ENCODE measurements at places on chromosomes 3 and 15.
A peak's percentile ranks its signal among the peaks of the same experiment; 100 is the strongest.

GRCh38 chr3:161355508-161355907 lies 15.8 kb downstream of the SPTSSB start:
- DNase-seq, result no peak

DNA sequence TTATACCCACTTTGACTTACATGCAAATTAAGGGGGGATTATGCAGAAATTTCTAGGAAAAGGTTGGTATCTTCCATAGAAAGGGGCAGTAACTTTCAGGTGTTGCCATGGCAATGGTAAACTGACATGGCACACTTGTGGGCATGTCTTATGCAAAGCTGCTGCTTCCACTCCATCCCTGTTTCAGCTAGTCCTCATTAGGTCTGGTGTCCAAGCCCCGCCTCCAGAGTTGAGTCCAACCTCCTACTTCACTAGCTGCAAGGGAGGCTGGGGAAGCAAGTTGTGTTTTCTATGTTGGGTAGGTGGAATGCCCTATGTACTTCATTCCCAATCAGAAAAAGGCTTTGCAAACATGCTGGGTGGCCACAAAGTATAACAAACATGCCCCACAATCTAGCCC lies 14.7 kb upstream of the KLHL40 start:
- no peak for DNase-seq

GRCh38 chr15:57500979-57501576 lies 90.6 kb upstream of the MYZAP start:
- DNase-seq, result no peak

DNA sequence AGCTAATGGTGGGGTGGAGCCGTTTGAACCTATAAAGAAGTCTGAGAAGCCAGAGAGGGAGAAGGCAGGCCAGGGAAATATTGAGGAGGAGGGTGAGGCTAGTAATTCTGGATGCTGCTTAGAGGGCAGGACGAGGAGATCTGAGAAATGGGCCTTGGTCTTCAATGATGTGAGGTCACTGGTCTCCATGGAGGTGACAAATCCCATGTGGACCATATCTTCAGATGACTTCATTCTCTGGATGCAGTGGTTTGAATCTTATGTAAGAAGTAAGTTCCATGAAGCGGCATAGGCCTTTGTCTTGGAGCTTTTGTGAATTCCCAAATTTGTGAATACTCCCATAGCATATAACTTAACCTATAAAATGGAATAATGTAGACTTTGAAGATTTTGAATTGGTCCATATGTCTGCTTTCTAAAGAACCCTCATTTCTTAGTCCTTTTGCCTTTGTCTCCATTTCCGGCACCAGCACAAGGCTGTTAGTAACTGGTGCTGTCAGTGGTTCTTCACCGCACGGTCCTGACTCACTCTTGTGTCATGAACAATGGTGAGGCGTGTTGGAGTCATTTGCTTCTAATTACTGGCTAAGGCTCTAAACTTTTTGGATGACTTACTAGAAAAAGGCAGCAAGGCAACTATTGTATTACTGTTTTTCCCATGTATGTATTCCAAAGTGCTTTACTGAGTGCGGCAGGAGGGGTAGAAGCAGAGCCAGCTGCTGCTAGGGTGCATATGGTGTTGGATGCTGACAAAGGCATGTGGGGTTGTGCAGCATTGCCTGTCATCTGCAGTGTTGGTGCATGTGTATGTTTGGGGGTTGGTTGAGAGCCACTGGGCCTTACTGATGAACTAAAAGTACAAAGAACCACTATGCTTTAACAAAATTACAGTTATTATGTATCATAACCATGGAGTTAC lies 279.3 kb upstream of the C2CD4B start:
- no peak for DNase-seq

DNA sequence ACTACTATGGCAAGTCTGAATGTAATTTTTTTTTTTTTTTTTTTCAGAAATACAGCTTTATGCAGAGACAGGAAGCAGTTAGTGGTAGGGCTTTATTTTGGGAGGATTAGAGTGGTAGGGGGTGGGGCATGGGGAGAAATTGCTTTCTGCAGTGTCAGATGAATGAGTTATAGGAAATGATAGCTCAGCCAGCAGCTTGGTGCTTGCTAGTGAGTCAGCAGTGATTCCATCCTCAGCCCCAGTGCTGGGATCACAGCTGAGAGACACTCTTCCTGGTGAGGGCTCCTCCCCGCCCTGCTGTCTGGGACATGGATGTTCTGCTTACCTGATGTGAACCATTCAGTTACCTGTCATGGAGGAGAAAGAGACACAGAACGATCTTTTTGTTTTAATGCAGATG lies 39.6 kb downstream of the SEMA6D start:
- DNase-seq, result no peak

DNA sequence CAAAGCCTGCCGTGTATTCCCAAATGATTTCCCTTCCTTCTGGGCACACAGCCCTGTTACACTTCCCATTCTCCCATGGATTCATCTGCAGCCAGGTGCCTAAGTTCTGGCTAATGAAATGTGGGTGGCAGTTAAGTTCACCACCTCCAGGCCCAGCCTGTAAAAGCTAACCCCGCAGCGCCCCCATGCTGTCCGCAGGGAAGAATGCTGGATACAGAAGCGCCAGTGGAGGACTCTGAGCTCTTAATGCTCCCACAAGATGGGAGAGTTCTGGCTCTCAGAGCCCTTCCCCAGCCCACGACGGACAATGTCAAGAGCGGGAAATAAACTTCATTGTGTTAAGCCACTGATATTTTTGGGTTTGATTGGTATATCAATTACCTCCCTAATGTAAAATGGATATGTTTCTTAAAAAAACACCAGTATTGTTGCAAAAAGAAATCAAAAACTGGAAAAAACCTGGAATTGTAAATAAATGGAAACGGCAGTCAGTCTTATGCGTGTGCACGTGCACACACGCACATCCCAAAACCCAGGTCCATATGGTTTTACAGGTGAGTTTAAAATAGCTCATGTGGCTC lies 37.7 kb upstream of the FGD5 start:
- no peak for DNase-seq

DNA sequence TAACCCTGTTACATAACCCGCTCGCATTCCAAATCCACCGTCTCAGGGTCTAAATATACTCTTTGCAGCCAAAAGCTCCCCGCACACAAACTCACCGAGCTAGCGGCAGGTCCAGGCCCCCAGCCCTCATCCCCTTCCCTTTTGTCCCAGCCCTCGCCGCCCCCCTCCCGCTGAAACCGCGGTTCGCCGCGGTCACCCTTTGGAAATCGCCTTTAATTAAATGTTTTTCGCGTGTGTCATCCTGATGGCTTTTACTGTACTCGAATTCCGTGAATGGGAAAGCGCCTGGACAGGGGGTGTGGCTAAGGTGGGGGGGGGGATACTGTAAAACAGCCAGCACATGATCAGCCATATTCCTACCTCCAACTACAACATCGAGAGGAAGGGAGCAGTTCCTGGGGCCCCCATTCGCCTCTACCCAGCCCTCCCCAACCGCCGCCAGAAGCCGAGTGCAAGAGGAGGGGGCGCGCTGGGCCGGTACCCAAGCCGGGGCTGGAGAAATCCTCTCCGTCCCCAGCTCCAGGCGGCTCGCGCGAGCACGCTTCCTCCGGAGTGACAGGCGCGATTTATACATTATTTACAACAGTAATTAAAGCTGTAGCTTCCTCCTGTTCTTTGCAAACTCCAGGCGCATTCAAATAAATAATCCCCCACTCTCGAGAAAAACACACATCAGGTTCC lies 1.7 kb downstream of the RORA start:
- DNase-seq, result no peak

GRCh38 chr3:58581328-58582091 lies 4.3 kb upstream of the FAM107A start:
- DNase-seq, result no peak

DNA sequence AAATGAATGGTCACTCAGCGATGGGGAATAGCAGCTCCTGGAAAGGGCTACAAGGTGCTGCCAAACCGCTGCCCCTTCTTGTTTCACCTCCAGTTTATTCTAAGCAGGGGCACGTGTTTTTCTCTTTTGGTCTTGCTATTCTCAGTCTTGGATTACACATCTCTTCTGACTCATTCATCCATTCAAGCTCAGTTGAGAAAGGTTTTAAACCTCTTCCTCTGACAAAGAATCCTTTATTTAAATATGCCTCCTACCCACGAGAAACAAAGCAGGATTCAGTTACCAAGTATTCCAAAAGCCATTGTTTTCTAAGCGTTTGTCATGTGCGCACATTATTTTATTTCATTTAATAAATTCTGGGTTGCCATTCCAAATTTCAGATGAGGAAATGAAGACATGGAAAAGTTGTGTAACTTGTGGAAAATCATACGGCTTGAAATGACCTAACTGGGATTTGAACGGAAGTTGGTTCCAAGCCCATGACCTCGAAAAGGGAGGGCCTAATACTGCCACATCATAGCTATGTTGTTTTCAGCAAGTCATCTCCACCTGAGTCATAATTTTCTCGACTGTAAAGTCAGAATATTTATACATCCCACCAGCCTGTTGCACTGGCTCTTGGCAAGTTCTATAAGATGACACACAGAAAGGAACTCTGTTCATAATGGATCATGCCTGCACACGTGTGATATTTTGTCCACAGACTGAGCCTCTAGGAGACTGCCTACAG lies 292.0 kb upstream of the SLCO3A1 start:
- DNase-seq, result no peak

DNA sequence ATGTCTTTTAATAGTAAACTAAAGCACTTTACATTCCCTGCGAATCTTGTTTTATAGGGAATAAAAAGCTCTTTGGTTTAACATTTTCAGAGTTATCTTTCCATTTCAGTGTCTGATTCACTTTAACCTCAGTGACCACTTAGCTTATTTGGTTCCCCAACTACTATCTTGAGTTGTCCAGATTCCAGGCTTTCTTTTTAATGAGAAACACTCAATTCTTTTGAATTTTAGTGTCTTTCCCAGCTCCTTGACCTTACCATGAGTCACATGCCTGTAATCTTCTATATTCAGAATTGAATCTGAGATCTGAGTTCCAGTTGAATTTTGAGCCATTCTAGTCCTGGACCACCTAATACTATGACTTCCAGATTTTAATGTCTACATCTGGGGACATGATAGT lies 144.4 kb downstream of the KCNAB1 start:
- no peak for DNase-seq

GRCh38 chr3:114290911-114291901 lies 2.6 kb upstream of the TIGIT start:
- peak; percentile 99 for DNase-seq

- no peak for DNase-seq
Measured at GRCh38 chr3:139482206-139482605, 5.9 kb upstream of the RBP2 start.

GRCh38 chr15:100918690-100919480 lies at the start of gene LRRK1:
LRRK1 (plus strand) TSS chr15:100919357; CDS start chr15:100924633, 5,276 bp downstream.
- DNase-seq, result no peak

- DNase-seq, result peak; percentile 75
Measured at GRCh38 chr3:50572158-50572557, 2.8 kb downstream of the HEMK1 start.

GRCh38 chr3:16743276-16743675 lies 138.1 kb upstream of the DAZL start:
- DNase-seq, result no peak

DNA sequence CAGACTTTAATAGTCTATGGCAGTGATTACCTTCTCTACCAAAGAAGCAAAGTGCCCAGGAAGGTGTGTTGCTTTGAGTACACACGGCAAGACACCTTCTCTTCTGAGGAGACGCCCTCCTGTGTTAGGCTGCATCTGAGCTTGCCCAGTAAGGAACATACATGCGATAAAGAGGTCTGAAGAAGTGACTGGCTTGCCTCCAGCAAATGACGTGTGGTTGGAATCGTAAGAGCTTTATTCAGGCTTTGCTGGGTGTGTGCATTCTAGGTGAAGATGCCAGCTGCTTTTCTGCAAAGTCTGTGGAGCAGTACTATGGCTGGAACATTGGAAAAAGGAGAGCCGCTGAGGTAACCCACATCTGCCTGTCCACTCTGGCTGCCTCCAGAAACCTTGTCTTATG lies 22.4 kb downstream of the MAP6D1 start:
- no peak for DNase-seq

DNA sequence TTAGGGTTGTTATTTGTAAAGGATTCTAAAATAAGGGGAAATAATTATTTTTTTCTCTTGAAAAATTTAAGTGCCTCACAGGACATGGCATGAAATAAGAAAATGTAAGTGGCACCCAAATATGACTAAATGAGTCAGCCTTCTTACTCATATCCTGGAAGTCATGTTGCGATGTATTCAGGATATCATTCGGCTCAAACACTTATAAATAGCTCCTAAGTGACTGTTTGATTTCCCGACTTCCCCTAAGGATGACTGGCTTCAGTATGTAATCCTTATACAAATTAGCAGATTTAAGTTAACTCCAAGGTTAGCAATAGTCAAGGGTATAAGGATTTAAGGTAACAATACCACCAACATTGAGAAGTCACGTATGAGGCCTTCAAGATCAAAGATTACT lies 57.3 kb upstream of the OSTN start:
- no peak for DNase-seq

- no peak for DNase-seq
Measured at GRCh38 chr3:181176601-181177000, 187.1 kb upstream of the DNAJC19 start.

DNA sequence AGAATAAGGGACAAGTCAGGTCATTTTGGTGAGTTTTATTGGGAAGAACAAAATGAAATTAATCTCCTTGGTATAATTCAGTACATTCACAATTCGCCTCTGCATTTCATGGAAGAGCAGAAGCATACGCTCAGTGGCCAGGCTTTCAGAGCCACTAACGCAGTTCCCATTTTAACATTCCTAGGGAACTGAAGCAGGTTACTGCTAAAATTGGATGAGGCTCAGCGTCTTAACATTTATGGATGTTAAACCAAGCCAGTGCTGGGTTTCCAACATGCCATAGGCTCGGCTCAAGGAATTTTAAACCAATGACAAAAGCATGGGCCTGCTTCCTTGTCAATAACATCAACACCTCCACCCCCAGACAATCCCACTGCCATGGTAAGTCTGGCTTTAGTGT lies 172.7 kb upstream of the PRICKLE2 start:
- no peak for DNase-seq

- no peak for DNase-seq
Measured at GRCh38 chr3:9122732-9123364, 126.6 kb downstream of the SRGAP3 start.

Measured in activated CD8-positive, alpha-beta memory T cell treated with anti-CD3 and anti-CD28 coated beads for 48 hours (primary cell).